ENCODE measurements at places on chromosomes 1 and 21.

DNA sequence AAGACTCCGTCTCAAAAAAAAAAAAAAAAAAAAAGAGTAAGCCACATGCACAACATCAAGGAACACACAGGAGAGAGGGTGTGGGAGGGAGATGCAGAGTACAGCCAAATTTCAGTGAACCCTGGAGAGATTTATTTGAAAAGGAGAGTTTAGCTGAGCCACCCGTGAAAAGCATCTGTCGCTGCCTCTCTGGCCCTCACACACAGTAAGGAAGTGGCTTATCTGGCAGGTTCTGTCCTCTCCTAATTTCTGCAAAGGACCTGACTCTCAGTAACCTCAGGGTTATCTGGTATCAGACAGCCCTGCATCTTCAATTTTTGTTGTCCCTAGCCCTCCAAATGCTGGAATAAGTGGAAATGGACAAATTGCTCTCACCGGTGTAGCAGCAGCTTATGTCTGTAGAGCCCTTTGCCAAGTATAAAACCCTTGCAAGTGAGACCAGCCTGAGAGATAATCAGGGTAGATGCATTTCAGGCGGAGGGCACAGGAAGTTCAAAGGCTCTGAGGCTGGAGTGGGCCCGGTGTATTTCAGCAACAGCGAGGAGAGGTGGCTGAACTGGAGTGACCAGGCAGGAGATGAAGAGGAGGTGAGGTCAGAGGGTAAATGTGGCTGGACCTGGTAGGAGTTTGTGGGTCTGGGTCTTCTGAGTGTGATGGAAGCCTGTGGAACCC lies 16.7 kb upstream of the IL10RB start:
- no peak for DNase-seq

DNA sequence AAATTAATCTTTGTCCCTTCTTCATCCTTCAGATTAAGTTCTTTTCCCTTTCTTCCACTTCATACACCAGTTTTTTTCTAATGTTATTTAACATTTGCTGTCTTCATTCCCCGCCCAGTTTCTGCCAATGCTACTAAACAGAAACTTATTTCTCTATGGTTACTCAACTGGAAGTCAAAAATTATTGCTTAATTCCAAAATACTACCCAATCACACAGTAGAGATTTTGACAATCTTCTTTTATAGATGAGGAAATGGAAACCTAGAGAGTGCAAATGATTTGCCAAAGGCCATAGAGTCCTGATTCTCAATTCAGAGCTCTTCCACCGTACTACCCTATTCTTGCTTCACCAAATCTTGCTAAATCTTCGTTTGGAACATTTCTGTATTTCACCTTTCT lies 58.1 kb upstream of the SH3GLB1 start:
- no peak for DNase-seq

- DNase-seq: no peak
These were observed 647 bp downstream of the TSEN15 start for GRCh38 chr1:184052194-184052559.

DNA sequence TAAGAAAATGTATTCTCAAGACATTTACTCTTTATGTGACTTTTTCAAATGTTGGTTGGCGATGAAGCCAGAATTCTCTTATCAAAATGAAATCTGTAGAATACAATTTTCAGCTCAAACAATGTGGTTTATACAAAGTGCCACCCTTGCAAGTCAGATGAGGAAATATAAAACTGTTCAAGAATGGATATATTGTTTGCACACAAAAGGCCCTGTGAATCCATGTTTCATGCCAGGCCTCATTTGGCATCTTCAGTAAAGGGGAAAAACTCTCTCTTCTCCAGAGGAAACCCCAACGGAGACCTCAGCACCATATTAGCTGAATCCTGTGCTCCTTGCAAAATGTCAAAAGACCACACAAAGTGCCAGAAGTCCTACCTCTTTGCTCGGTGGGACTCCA lies 310.4 kb downstream of the RRAGC start:
- no peak for DNase-seq

All from activated CD4-positive, alpha-beta T cell treated with anti-CD3 and anti-CD28 coated beads, Interleukin-2, amount 50 U/mL, for 48 hours (primary cell).